ENCODE measurements at places on chromosomes 3 and 15.

DNA sequence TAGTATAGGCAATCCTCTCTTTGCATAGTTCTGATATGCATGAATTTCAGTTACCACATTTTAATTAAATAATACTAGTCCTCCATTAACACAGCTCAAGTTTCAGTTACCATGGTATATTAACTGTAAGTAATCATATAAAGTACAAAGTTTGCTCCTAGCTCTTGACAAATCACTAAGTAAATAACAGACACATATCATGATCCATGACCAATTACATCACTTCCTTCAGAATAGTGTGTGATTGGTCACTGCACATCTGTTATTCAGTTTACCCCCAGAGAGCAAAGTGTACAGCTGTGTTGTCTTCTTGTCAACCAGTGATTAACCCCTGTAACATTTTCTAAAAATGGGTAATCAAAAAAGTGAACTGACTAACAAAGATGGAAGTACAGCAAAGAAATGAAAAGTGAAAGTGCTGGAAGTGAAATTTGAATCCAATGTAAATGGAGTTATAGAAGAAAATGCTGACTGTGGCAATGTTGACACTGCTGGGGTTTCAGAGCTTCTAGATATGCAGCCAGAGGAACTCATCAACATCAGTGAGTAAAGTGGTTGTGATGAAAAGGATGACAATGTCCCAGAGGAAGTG, 30.2 kb upstream of the LEKR1 start:
- peak; percentile 50 for DNase-seq

GRCh38 chr3:48219543-48219942, 3.8 kb upstream of the CAMP start:
- no peak for DNase-seq

DNA sequence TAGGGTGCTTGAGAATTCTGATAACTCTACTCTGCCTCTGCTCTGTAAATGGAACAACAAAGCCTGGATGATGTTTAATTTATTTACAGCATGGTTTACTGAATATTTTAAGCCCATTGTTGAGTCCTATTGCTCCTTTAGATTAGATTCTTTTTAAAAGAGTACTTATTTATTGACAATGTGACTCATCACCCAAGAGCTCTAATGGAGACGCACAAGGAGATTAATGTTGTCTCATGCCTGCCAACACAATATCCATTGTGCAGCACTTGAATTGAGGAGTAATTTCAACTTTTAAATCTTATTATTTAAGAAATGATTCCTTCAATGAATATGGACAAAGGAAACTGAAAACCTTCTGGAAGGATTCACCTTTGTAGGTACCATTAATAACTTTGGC, 691.4 kb downstream of the ZBBX start:
- no peak for DNase-seq

DNA sequence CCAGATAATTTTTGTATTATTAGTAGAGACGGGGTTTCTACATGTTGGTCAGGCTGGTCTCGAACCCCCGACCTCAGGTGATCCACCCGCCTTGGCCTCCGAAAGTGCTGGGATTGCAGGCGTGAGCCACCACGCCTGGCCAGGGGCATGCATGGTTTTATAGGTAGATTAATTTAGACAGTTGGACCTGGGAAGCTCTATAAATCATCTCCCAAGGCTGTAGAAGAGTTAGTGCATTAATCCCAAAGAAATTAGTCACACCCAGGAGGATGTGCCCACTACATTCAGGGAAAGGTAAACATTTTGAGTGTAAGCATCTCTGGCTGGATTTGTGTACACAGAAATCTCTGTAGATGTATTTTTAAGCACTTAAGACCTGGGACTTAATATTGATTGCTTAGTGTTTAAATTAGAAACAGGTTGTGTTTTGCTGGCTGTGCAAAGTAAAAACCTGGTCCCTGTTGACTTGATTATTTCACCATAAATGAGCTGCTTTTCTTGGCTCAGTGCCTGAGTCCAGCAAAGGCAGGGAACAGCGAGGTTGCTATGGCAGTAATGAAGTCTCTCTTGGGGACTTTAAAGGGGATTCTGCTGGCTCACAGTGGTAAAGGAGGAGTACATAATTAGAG, 19.2 kb downstream of the EXOSC7 start:
- DNase-seq = peak; percentile 53

- DNase-seq = no peak
These were observed 1.6 kb upstream of the SEC61A1 start for GRCh38 chr3:128050597-128050996.

Data from H4 (cell line).